Activated B cell treated with CpG ODN at 0.5 μM for 24 hours (primary cell): ENCODE measurements at places on chromosomes 4 and X. TPM values are rescaled to one million over a fixed set of nuclear protein-coding genes. Genes with fewer than 3 reads are reported as not detected.

- no peaks in the 10 kb centered on the region for H3K4me1 ChIP-seq
- no peak for DNase-seq
- no peaks in the 10 kb centered on the region for H3K36me3 ChIP-seq
- H3K4me3 ChIP-seq = no peak overlapping the region
Observed at GRCh38 chr4:17327591-17327990, 184.3 kb downstream of the QDPR start.

- H3K27me3 ChIP-seq = no peaks in the 10 kb centered on the region
- no peaks in the 10 kb centered on the region for H3K36me3 ChIP-seq
- peak overlapping the region; percentile 8 for H3K4me3 ChIP-seq
- H3K27ac ChIP-seq = peak overlapping the region; percentile 46
- H3K4me1 ChIP-seq = peaks cover 29% of the 10 kb centered on the region
Observed at GRCh38 chr4:154361450-154361849, 130.1 kb downstream of the DCHS2 start.

- no peak overlapping the region for H3K27ac ChIP-seq
- no peaks in the 10 kb centered on the region for H3K4me1 ChIP-seq
- H3K4me3 ChIP-seq = no peak overlapping the region
- no peaks in the 10 kb centered on the region for H3K36me3 ChIP-seq
- peaks cover 5% of the 10 kb centered on the region for H3K27me3 ChIP-seq
- no peak for DNase-seq
Observed at GRCh38 chr4:122423246-122423645, 33.3 kb downstream of the IL2 start.

GRCh38 chr4:99664716-99665115 lies 7.1 kb upstream of the C4orf54 start:
- H3K36me3 ChIP-seq = no peaks in the 10 kb centered on the region
- no peak for DNase-seq
- no peak overlapping the region for H3K4me3 ChIP-seq
- peaks cover 22% of the 10 kb centered on the region for H3K27me3 ChIP-seq

GRCh38 chr4:6746721-6747293 lies 30.8 kb downstream of the BLOC1S4 start:
- H3K4me1 ChIP-seq = no peaks in the 10 kb centered on the region
- peaks cover 7% of the 10 kb centered on the region for H3K27me3 ChIP-seq
- no peak overlapping the region for H3K4me3 ChIP-seq
- DNase-seq = no peak

- H3K4me3 ChIP-seq = no peak overlapping the region
- no peak overlapping the region for H3K27ac ChIP-seq
- no peaks in the 10 kb centered on the region for H3K4me1 ChIP-seq
- no peaks in the 10 kb centered on the region for H3K36me3 ChIP-seq
Observed at GRCh38 chrX:51641421-51642021, 22.8 kb upstream of the CENPVL3 start.

DNA sequence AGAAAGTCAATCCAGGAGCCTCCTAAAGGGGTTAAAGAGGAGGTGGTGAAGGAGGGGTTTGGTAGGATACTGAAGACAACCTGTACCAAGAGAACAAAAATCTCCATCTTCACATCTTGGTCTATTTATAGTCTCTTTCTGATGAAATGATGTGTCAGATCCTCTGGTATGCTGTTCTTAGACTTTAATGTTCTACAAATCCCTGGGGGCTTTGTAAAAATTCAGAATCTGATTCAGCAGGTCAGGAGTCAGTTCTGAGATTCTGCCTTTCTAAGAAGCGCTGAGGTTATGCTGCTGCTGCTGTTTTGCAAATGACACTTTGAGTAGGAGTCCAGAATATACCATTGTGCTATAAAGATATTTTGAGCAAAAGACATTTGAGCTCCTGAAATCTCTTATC lies 172.9 kb upstream of the GLRA2 start:
- H3K27me3 ChIP-seq = no peaks in the 10 kb centered on the region
- H3K4me3 ChIP-seq = no peak overlapping the region
- H3K4me1 ChIP-seq = no peaks in the 10 kb centered on the region
- H3K27ac ChIP-seq = no peak overlapping the region

DNA sequence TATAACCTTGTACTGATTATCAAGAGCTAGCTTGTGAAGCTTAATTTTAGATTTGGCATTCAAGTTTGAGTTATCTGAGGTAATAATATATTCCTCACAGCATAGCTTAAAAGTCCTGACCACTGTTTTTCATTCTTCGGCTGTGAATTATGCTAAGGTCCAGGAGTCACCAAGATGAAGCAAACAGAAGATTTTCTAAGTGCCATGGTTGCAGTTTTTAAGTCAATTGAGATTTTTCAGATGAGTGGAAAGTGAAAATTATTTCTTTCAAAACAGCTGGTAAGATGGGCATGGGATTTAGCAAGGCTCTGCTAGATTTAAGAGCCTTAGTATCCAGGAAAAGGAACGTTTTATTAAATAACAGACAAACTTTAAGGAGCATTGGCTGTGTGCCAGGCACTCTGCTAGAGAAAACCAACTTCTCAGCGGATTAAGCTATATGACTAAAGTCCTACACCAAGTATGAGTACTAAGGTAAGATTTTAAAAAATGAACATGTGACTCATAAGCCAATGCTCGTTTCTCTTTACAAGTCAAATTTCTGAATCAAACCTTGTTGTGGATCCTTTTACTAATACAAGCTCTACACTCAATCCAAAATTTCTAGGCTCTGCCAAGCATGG lies 149.9 kb upstream of the IL15 start:
- H3K4me3 ChIP-seq = no peak overlapping the region
- DNase-seq = no peak
- H3K27me3 ChIP-seq = no peaks in the 10 kb centered on the region

DNA sequence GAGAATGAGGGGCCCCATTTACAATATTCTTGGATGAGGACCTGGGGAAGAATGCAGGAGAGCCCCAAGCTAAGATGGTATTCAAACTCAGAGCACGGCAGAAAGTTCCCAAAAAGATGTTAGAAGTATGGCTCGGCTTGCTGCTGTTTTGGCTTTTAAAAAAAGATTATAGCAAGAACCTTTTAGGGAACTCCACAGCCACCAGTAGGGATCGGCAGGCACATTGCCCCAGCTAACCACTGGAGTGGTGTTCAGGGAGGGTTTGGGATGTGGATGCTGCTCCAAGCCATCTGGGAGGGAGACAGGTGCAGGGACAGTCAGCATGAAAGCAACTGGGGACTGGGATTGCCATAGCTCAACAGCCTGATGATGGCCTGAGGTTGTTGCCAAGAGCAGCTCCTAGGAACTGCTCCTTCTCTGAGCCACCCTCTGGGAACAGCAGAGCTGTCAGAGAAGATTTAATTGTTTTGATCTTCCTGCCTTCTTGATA lies 63.0 kb downstream of the SORBS2 start:
- no peak overlapping the region for H3K27ac ChIP-seq
- no peaks in the 10 kb centered on the region for H3K4me1 ChIP-seq
- peaks cover 6% of the 10 kb centered on the region for H3K27me3 ChIP-seq
- no peaks in the 10 kb centered on the region for H3K36me3 ChIP-seq
- H3K4me3 ChIP-seq = no peak overlapping the region
- DNase-seq = no peak

DNA sequence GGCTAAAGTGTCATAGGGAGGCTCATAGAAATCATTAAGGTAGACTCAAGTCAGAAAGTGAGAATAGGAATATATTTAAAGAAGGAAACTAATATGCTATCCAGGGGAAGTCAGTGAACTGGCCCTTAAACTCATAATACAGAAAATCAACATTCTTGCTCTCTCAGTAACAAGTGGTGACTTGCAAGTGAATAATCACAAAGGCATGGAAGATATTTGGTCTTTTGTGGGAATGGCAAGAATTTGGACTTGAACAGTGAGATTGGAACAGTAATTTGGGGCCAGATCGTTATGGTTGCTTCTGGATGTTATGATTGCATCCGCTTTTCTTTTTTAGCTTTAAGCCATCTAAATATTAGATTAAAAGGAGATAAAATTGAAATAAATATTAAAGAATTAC lies 103.8 kb downstream of the TBC1D19 start:
- H3K27ac ChIP-seq = no peak overlapping the region
- no peak overlapping the region for H3K4me3 ChIP-seq
- H3K4me1 ChIP-seq = no peaks in the 10 kb centered on the region
- DNase-seq = no peak

DNA sequence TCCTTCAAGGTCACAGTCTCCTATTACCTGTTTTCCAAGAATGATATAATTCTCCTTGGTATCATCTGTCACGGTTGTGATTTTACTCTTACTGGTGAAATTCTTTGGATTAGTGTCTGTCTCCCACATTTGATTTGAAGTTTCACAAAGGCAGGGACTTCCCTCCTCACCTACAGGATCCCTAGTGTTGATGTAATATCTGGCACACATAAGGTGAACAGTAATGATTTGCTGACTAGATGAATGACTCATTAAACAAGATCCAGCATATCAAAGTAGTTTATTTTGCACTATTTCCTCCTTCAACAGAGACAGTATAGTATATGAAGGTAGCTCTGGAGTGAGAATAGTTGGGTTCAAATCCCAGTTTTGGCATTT lies 135.3 kb upstream of the IL1RAPL2 start:
- no peak overlapping the region for H3K4me3 ChIP-seq
- H3K4me1 ChIP-seq = no peaks in the 10 kb centered on the region
- no peaks in the 10 kb centered on the region for H3K36me3 ChIP-seq
- DNase-seq = no peak
- no peaks in the 10 kb centered on the region for H3K27me3 ChIP-seq

The AKAP14 gene
- total RNA-seq = not detected in 2 replicates

The LRIT3 gene
- total RNA-seq = 0.22 and 0.24 TPM in 2 replicates
